ENCODE measurements at places on chromosomes 7 and 10.
A peak's percentile ranks its signal among the peaks of the same experiment; 100 is the strongest.

DNA sequence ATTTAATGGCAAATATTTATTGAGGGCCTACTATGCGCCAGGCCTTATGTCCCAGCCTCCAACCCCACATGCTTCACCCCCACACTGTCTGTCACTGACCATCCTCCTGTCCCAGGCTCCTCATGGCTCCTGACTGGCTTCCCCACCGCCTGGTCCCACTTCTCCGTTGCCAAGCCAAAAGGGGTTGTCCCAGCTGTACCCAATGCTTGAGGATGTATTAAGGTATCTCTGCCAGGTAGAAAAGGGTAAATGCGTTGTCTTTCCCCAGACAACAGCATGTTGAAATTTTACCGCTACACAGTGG lies 168.8 kb upstream of the FRMD4A start:
- no peak for DNase-seq

DNA sequence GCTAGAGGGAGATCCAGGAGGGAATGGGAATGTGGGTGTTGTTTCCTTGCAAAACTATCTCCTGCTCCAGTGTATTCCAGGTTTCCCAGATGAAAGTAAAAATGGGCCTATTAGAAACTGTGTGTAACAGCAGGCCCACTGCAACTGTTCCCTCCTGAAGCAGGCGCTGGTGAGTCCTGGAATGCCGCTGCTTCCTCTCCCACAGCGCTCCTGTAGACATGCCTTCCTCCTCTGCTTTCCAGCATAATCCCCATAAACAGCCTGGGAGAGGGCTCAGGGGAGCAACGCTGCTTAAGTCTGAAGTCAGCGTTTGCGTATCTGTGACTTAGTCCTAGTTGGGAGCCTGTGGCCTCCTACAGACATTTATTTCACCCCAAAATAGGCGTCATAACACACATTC lies 551.0 kb upstream of the FOXK1 start:
- DNase-seq: no peak

- DNase-seq: no peak
Measured at GRCh38 chr7:75991531-75992082, 2.8 kb downstream of the TMEM120A start.

DNA sequence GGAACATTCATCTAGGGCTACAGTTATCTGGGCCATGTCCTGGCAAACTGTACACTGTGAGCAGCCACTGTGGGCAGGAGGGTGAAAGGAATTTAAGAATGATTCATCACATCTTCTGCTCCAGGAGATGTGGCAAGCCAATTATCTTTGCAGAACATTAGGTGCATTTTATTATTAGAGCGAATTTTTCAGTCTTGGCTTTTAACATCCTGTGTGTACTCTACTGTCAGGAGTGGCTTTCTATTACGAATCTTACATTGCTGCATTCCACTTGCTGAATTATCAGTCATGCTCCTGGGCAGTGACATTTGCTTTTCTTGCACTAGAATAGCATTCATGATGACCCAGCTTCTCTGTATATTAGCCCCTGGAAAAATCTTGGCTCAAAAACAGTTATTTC lies 109.2 kb upstream of the TARP start:
- no peak for DNase-seq

DNA sequence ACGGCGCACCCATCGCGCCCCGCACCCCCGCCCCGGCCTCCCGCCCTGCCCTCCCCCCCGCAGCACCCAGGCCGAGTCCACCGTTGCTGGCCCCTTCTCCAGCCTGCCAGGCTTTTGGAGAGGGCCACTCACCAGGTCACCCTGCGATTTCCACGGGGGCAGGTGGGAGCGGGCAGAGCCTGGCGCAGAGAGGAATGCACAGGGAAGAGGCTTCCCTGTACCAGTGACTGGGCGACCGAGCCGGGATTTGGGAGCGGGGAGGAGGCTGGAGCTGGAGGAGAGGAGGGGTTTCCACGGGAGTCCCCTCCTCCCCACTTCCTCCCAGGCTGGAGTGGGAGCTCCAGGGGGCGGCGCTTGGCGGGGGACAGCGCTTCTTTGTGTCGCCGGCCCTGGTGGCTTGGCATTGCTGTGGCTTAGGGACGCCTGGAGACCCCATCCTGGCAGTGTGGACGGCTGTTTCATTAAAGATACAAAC lies 19.3 kb downstream of the TCAF1 start:
- peak; percentile 73 for DNase-seq

GRCh38 chr10:63265222-63265617 lies 132.1 kb downstream of the NRBF2 start:
- no peak for DNase-seq

DNA sequence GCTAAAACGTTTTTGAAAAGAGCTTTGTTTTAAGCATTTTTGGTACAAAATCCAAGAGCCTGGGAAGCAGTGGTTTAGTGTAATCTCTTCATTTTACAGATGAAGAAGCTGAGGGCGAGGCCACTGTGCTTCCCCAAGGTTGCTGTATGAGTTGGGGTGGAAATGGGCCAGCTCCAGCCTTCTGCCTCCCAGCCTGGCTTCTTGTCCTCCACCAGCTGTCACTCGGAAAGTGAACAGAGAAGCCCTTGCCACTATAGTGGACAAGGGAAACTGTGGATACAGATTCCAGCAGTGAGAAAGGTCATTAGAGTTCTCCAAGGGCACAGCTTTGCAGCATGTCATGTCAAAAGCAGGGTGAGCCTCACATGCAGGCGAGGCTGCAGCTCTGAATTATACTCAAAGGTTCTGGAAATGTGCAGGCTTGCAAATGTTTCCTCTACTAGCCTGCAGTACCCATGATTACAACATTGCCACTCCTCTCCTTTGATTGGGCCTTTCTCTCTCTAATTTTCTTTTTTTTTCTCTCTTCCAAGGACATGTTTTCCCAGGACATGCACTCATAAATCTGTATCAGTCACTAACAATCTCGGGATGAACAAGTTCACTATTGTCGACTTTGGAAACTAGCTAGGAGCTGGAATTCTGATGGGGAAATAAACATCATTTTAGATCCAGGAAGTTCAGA lies 33.0 kb downstream of the BAMBI start:
- no peak for DNase-seq
